ENCODE measurements at places on chromosomes 7 and 10.

- no peak for DNase-seq
Measured at GRCh38 chr10:90051053-90051452, 349.7 kb downstream of the KIF20B start.

GRCh38 chr7:83476511-83477050, 172.4 kb downstream of the SEMA3E start:
- no peak for DNase-seq

DNA sequence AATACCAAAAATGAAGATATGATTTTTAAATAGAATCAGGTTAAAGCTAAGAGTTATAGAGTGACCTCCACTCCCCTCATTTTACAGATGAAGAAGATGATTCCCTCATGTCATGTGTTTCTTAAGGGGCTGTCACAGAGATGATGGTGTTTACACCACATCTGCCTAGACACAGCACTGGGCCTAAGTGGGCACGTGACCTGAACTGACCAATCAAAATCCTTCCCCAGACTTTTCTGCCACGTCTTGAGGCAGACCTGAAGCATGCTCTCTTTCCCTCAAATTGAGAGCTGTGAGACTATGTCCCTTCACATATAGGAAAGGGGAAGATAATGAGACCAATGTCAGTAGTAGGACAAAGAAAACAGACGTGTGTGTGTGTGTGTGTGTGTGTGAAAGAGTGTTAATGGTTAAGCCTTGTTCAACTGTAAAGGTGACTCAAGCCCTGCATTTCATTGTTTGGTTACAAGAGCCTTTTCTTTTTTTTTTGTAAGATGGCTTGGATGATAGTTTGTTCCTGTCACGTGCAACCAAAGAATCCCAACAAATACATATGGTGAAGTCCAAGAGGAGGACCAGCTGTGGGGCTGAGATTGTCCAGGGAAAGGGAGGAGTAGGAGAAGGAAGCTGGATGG, 172.8 kb upstream of the AOAH start:
- no peak for DNase-seq

DNA sequence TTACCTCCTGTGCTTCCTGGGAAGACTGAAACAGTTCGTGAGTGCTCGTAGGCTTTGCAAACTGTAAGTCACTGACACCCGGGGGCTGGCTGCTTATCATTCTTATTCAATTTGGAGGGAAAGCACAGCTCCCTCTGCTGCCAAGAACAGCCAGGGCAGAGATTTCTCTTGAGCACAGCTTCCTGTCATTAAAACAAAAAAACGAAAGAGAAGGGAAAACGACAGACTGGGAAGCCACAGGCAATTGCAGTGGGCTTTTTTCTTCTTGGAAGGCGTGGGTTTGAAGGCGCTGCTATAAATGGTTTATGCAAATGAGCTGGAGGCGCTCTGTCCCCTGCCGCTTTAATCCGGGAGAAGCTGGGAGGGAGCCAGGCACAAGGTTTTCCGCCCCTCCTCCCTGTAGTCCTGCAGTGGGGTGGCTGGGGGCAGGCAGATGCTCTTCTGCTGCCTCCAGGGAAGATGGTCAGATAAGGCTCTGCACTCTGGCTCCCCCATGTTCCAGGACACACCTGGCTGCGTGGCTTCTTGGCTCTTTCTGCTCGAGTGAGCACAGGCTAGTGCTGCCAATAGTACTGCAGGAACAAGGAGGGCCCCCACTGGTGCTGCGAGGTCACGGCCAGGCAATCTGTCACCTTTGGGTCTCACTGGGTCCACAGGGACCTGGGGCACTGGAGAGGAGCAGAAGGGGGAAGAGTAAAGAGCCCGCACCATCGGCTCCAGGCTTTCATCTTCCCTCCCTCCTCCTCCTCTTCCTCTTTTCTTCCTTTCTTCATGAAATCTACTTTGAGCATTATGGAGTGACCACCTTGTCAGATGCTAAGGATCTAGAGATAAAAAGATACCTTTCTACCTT, 49.5 kb downstream of the NEURL1 start:
- peak; percentile 43 for DNase-seq
